ENCODE measurements at places on chromosomes 5 and 9. TPM values are rescaled to one million over a fixed set of nuclear protein-coding genes. Genes with fewer than 3 reads are reported as not detected.

KIAA0825 gene
- total RNA-seq, result 2.9 TPM

SLC36A2 gene
- not detected for total RNA-seq

OLFM1 gene
- 19.3 TPM for total RNA-seq

DNA sequence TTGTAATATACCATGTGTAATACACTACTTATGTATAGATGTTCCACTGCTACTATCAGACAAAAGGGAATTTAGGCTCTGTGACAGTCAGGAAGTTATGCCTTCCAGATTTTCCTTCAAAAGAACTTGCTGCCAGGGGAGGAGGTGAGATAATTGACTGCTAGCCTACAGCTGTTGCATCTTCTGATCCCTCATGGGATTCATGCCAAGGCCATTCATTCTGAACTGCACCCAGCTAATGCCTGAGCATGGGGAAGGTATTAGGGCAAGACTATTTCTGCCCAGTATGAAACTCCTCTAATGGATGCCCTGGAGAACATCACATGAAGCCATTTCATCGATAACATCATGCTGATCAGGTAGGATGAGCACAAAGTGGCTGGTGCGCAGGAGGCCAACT lies 746.5 kb upstream of the ZNF608 start:
- H3K27ac ChIP-seq, result no peak overlapping the region
- peaks cover 19% of the 10 kb centered on the region for H3K4me1 ChIP-seq
- no peak for DNase-seq
- H3K4me3 ChIP-seq, result no peak overlapping the region
- no peaks in the 10 kb centered on the region for H3K27me3 ChIP-seq

DNA sequence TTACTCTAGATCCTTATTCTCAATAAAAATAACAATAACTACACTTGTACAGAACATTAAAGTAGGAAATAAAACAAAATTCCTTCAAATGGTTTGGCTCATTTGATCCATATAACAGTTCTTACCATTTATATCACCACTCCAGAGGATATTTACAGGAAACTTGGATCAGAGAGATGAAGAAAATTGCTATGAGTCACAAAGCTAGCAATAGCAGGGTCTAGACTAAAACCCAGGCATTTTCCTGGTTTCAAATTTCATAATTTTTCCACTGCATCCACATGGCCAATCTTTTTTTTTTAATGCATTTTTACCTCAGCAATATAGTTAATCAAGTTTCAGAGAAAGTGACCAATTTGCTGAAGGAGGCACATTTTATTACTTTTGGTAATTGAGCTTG lies 299.2 kb downstream of the ELAVL2 start:
- no peaks in the 10 kb centered on the region for H3K36me3 ChIP-seq
- H3K4me3 ChIP-seq, result no peak overlapping the region
- no peak for DNase-seq
- no peaks in the 10 kb centered on the region for H3K27me3 ChIP-seq
- no peak overlapping the region for H3K27ac ChIP-seq

DNA sequence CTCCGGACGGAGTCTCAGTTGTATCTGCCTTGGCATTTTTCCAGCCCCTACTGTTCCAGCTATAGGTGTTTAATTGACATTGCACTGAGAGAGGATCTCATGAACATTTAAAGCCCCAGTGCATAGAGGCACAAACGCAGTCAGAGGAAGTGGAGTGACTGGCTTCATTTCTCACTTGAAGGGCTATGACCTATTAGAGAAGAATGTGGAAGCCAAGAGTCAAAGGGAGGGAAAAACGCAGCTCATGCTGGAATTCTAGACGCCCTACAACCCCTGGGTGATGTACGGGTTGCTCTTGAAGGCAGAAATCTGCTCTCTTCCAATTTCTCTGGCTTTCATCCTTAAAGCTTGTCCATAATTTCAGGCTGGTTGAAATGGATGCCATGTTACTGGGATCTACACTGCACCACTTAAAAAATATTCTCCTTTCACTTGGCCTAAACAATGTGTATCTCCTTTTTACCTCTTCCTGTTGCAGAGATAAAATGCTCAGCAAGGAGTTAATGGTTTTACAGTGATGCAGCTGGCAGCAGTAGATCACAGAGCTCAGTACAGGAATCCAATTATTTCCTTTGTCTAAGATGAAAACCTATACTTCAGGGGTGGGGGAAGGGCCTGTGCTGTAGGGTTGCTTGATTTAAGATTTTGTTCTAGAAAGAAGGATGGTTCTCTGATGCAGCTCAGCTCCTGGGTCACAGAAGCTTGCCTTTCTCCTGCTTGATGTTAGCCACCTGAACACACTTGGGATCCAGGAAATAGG lies 61.8 kb upstream of the MAMDC2 start:
- H3K36me3 ChIP-seq, result no peaks in the 10 kb centered on the region
- H3K27me3 ChIP-seq, result no peaks in the 10 kb centered on the region
- DNase-seq, result no peak

GRCh38 chr5:158384535-158385481 lies 525.9 kb upstream of the CLINT1 start:
- peak; percentile 56 for DNase-seq
- H3K4me3 ChIP-seq, result no peak overlapping the region
- no peaks in the 10 kb centered on the region for H3K27me3 ChIP-seq
- no peak overlapping the region for H3K27ac ChIP-seq
- H3K4me1 ChIP-seq, result no peaks in the 10 kb centered on the region

DNA sequence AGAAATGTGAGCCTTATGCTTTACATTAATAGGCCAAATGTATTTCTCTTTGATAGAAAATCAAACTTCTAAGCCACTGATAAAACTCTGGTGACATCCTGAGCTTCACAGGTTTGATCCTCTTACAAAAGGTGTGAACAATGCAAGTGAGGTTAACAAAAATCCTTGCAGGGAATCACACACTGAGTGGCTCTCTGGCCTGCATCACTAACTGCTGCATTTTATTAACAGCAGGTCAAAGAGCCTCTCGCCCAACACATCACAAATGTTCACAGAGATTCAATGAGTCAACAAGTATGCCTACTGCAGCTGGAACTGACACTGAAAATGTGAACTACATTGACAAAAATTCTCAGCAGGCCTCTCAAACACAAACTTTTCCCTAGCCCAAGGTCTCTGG lies 122.3 kb downstream of the SEMA5A start:
- no peak overlapping the region for H3K27ac ChIP-seq
- no peaks in the 10 kb centered on the region for H3K4me1 ChIP-seq
- no peaks in the 10 kb centered on the region for H3K27me3 ChIP-seq
- H3K36me3 ChIP-seq, result no peaks in the 10 kb centered on the region
- DNase-seq, result no peak
- H3K4me3 ChIP-seq, result no peak overlapping the region
